ENCODE measurements at places on chromosomes 7 and 10. TPM values are rescaled to one million over a fixed set of nuclear protein-coding genes. Genes with fewer than 3 reads are reported as not detected.

OR9A2 gene
- not detected for total RNA-seq

SPDYE8 gene
- not detected for total RNA-seq

SPDYE9 gene
- not detected for total RNA-seq

PON3 gene
- 0.96 TPM for total RNA-seq

DYNC1I1 gene
- total RNA-seq = 0.24 TPM

OPALIN gene
- not detected for total RNA-seq

ELFN1 gene
- not detected for total RNA-seq

PNLIPRP2 gene
- total RNA-seq = not detected

HABP2 gene
- not detected for total RNA-seq

FAM131B gene
- 0.21 TPM for total RNA-seq

RGS10 gene
- total RNA-seq = 37.9 TPM

ITGA8 gene
- not detected for total RNA-seq

CYP3A7 gene
- not detected for total RNA-seq

CYP3A4 gene
- total RNA-seq = under 0.01 TPM

TCAF1 gene
- 23.4 TPM for total RNA-seq

C10orf120 gene
- total RNA-seq = not detected

UBTD1 gene
- total RNA-seq = 15.3 TPM

LIPN gene
- total RNA-seq = not detected

TFEC gene
- under 0.01 TPM for total RNA-seq

MYL10 gene
- not detected for total RNA-seq
